Suppressor macrophage (primary cell): ENCODE measurements at places on chromosomes 7 and 10.

- no peak for DNase-seq
These were observed 20.0 kb upstream of the POM121L12 start for GRCh38 chr7:53015463-53015862.

DNA sequence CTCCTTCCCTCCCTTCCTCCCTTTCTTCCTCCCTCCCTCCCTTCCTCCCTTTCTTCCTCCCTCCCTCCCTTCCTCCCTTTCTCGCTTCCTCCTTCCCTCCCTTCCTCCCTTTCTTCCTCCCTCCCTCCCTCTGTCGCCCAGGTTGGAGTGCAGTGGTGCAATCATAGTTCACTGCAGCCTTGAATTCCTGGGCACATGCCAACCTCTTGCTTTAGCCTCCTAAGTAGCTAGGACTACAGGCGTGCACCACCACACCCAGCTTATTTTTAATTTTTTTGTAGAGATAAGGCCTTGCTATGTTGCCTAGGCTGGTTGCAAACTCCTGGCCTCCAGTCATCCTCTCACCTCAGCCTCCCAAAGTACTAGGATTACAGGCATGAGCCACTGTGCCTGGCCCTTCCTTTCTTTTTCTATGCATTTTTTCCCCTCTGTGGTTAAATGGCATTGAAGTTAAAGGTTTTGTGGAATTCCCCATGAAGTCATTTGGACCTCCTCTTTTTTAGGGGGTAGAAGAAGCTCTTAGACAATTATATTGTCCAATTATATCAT is 9.6 kb downstream of the KLHDC10 start:
- no peak for DNase-seq

- no peak for DNase-seq
These were observed 246.1 kb downstream of the TNS3 start for GRCh38 chr7:47335557-47336471.

DNA sequence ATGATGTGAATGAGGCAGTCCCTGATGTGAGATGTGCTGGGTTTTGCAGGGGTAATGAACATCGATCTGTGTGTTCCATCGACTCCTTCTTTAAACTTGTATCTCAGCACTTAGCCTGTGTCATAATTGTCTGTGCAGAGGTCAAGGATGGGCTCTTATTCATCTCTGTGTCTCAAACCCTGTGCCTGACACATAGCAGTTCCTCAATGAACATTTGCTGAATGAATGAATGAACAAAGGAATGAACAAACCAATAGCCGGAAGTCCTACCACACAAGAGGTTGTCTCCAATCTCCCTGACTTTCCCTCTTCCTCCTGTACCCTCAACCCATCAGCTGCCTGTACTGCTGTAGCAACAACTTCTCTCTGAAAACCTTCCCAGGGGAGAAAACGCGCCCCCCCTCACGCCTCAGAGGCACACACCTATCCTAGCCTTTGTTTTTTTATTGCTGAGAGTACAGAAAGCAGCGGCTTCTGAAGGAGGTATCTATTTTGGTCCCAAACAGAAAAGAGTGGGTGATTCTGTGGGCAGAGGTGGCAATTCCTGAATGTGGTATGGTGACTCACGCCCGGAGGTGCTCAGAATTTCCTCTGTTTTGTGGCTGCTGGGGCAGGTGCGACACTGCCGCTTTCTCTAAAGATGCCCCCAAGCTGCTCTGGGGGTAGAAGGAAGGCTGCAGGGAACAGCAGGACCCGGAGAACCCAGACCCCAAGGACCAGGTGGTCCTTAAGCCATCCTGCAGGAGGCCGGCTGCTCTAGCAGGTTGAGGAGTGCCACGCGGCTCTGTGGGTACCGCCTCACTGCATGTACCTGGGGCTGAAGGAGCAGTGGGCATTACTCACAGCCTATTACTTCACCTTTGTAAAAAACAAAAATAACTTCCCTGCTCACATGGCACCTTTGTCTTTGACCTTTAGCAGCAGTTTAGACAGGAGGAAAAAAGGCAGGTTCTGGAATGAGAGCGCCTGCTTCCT is 9.6 kb downstream of the IL2RA start:
- DNase-seq: peak; percentile 51

- DNase-seq: no peak
These were observed 123.5 kb downstream of the ITGB8 start for GRCh38 chr7:20454202-20454601.
